ENCODE measurements at places on chromosomes 4 and X.

DNA sequence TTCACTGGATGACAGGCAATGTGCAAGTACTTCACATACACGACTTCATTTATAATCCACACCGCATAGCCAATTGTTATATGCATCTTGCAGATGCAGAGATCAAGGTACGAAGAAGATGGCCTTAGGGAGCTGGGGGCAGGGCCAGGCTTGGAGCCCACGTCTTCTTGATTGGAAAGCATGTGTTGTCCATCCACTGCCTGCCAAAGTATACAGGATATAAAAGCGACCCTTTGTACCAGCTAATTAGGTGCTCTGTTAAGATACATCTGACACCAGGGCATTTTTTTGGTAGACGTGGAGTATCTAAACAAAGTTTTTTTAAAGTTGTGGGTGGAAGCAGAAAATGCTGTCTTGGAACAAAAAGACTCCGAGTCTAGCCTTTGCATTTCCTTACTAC is 1.4 kb downstream of the C4orf36 start:
- DNase-seq, result no peak

- no peak for DNase-seq
These were observed 234.3 kb downstream of the PALLD start for GRCh38 chr4:168731006-168731636.

DNA sequence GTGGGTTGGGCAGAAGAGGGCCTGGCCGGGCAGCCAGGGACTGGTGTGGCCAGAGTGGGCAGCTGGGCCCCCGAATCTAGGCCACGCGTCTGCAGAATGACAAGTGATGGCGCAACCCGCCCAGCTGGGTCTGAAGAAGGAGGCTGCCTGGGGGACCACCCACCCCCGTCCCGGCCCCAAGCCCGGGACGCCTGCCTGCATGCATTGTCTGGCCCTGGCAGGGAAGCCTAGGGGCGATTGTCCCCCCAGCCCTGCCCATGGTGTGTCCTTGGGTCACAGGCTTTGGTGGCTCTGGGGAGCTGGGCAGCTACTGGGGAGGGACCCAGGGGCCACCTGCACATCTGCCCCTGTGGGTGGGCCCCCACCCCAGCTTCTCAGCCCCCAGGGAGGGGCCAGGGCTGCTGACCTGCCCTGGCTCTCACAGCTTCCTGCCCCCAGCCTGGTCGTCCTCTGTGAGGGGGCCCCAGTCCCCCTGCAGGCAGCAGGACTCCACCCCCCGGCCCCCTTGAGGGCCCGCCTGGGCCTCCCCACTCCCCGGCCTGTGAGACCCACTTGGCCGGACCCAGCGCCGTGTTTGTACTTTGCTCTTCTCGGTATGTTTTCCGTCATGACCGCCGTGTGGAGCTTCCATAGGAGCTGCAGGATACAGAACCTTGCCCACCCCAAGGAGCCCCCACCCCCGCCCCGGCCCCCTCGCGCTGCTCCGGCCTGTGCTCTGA is 4.9 kb downstream of the FGFR3 start:
- DNase-seq, result no peak

GRCh38 chr4:83195269-83195668 is 80.7 kb upstream of the PLAC8 start:
- DNase-seq, result no peak

DNA sequence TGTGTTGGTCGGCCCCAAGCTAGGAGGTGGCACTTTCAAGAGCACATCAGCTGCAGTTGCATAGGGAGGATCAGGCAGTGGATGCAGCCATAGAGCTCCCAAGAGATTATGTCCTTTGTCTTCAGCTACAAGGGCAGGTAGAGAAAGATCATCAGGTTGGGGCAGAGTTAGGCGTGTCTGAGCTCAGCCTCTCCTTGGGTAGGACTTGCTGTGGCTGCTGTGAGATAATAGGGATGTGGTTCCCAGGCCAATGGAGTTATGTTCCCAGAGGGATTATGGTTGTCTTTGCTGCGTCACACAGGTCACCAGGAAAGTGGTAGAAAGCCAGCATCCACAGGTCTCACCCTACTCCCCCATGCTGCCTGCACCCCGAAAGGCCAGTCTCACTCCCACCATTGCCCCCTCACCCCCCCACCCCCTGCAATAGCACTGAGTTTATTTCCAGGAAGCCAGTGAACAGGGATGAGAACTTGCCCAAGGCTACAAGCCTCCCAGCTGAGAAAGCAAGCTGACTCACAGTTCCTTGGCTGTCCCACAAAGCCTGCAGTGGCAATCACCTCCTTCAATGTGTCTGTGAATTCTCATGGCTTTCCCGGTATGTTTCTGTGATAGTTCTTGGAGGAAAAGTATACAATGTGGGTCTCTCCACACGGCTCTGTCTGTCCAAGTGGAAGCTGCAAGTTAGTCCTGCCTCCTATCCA is 148.4 kb downstream of the STPG2 start:
- DNase-seq, result no peak

GRCh38 chr4:77344784-77345183 is 187.8 kb downstream of the CCNG2 start:
- DNase-seq, result no peak

Data from mesenteric fat pad (tissue), 1 donor.